ENCODE measurements at places on chromosomes 4 and X. TPM values are rescaled to one million over a fixed set of nuclear protein-coding genes. Genes with fewer than 3 reads are reported as not detected.

LUZP4 gene
- not detected for polyA plus RNA-seq

GYG2 gene
- polyA plus RNA-seq: 1.4 TPM

ZCCHC12 gene
- 1.8 TPM for polyA plus RNA-seq

MTMR8 gene
- polyA plus RNA-seq: 0.72 TPM

MOSPD2 gene
- 2.8 TPM for polyA plus RNA-seq

MAPK10 gene
- 25.8 TPM for polyA plus RNA-seq

PDZD4 gene
- polyA plus RNA-seq: 39.2 TPM

SLC9A7 gene
- 3.9 TPM for polyA plus RNA-seq

MUC7 gene
- polyA plus RNA-seq: not detected

FGG gene
- 11.2 TPM for polyA plus RNA-seq

TNMD gene
- polyA plus RNA-seq: 0.24 TPM

UPF3B gene
- 27.1 TPM for polyA plus RNA-seq

FRYL gene
- 16.5 TPM for polyA plus RNA-seq

SOX3 gene
- not detected for polyA plus RNA-seq

PAGE4 gene
- 5.4 TPM for polyA plus RNA-seq

BMP3 gene
- polyA plus RNA-seq: 0.27 TPM

KLHL13 gene
- polyA plus RNA-seq: 3.9 TPM

ARMCX1 gene
- 19.1 TPM for polyA plus RNA-seq

GAGE10 gene
- polyA plus RNA-seq: not detected

SSX1 gene
- not detected for polyA plus RNA-seq

USP27X gene
- 1.6 TPM for polyA plus RNA-seq

PPP1R3F gene
- 2.6 TPM for polyA plus RNA-seq

PLK4 gene
- polyA plus RNA-seq: 2.9 TPM

CXCR3 gene
- 1.6 TPM for polyA plus RNA-seq

TMEM47 gene
- polyA plus RNA-seq: 22.7 TPM

MAGEA2B gene
- not detected for polyA plus RNA-seq

ZNF141 gene
- polyA plus RNA-seq: 10.9 TPM

SLITRK2 gene
- 0.24 TPM for polyA plus RNA-seq

STAG2 gene
- 41.7 TPM for polyA plus RNA-seq

DUX4 gene
- polyA plus RNA-seq: not detected

CFAP97 gene
- polyA plus RNA-seq: 5.6 TPM

MAGEB2 gene
- polyA plus RNA-seq: not detected

SOWAHD gene
- polyA plus RNA-seq: 0.13 TPM

CT45A2 gene
- polyA plus RNA-seq: not detected

TMPRSS11A gene
- 0.03 TPM for polyA plus RNA-seq

CFP gene
- 10.5 TPM for polyA plus RNA-seq

RASGEF1B gene
- 7.1 TPM for polyA plus RNA-seq

TMEM31 gene
- 0.48 TPM for polyA plus RNA-seq

TAF7L gene
- polyA plus RNA-seq: 0.15 TPM

FHL1 gene
- 50.0 TPM for polyA plus RNA-seq

VEGFD gene
- 0.86 TPM for polyA plus RNA-seq

C4orf51 gene
- polyA plus RNA-seq: not detected

ANKRD50 gene
- polyA plus RNA-seq: 1.4 TPM

UNC5C gene
- 9.6 TPM for polyA plus RNA-seq

PTCHD1 gene
- polyA plus RNA-seq: 0.08 TPM

FDCSP gene
- polyA plus RNA-seq: 0.47 TPM

FAM241A gene
- polyA plus RNA-seq: 3.2 TPM

CPLX1 gene
- 24.2 TPM for polyA plus RNA-seq

HOPX gene
- polyA plus RNA-seq: 31.2 TPM
